CD8-positive, alpha-beta memory T cell (primary cell): ENCODE measurements at places on chromosomes 7 and 10. TPM values are rescaled to one million over a fixed set of nuclear protein-coding genes. Genes with fewer than 3 reads are reported as not detected.

GRCh38 chr10:68171539-68172080, 60.3 kb downstream of the ATOH7 start:
- H3K4me3 ChIP-seq = no peak overlapping the region
- no peaks in the 10 kb centered on the region for H3K27me3 ChIP-seq
- H3K4me1 ChIP-seq = no peaks in the 10 kb centered on the region
- H3K36me3 ChIP-seq = no peaks in the 10 kb centered on the region

DNA sequence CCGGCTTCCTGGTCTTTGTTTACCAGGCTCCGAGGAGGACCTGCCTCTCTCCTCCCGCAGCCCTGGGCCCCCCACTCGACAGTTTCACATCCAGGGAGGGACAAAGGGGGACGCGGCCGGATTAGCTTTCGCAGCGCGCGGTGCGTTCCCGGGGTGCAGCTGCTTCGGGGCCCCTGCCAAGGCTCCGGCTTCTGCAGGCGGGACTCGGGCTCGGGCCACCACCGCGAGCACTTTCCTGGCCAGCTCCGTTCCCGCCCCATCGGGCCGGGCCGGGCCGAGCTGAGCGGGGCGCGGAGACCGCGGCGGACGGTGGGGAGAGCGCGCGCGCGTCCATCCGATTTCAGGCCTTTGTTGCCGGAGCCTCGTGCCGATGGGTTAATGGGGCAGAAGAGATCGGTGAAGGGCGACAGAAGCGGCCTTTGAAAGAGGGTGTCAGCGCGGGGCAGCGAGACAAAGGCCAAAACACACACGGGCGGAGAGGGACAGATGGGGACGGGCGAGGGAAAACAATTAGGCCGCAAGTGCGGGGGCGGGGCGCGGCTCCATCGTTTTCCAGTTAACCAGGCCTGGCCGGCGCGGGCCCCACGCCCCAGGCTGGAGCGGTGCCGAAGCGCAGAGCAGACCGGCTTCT, 8.5 kb upstream of the UNCX start:
- no peaks in the 10 kb centered on the region for H3K36me3 ChIP-seq
- H3K27ac ChIP-seq = no peak overlapping the region
- H3K4me3 ChIP-seq = no peak overlapping the region
- no peak for DNase-seq
- H3K27me3 ChIP-seq = peaks cover 50% of the 10 kb centered on the region

The ITPRID1 gene
- total RNA-seq = not detected

DNA sequence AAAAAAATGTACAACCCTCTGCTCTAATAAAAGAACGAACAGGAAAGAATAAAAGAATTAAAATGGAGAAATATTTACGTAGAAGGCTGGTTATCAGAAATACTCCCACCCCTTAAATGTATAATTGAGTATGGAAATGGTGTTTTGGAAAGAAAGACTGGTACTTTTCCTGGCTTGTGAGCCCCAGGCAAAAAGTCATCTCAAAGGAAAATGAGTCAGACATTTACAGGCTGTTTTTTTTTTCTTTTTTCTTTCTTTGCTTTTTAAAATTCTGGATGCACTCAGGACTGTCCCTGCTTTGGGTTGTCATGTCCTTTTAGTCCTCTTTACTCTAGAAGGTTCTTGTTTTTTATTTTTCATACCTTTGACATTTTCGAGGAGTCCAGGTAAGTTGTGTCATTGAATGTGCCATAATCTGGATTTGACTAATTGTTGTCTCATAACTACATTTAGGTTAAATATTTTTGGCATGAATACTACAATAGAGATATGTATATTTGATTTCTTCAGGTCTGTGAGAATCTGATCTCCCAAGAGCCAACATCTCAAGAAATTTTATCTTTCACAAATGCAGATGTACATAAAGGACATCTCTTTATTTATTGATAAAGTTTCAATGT, 313.0 kb upstream of the GLI3 start:
- no peak for DNase-seq
- no peak overlapping the region for H3K27ac ChIP-seq
- no peaks in the 10 kb centered on the region for H3K27me3 ChIP-seq
- H3K4me3 ChIP-seq = no peak overlapping the region

The NANOS1 gene
- total RNA-seq = 0.61 TPM

- DNase-seq = no peak
- no peaks in the 10 kb centered on the region for H3K27me3 ChIP-seq
- H3K4me1 ChIP-seq = no peaks in the 10 kb centered on the region
- H3K4me3 ChIP-seq = no peak overlapping the region
- H3K27ac ChIP-seq = no peak overlapping the region
- H3K36me3 ChIP-seq = no peaks in the 10 kb centered on the region
Measured at GRCh38 chr7:52781250-52781649, 254.2 kb upstream of the POM121L12 start.

- no peaks in the 10 kb centered on the region for H3K27me3 ChIP-seq
- no peak for DNase-seq
- H3K4me1 ChIP-seq = no peaks in the 10 kb centered on the region
- H3K27ac ChIP-seq = no peak overlapping the region
- no peak overlapping the region for H3K4me3 ChIP-seq
Measured at GRCh38 chr10:125165584-125166573, 5.5 kb upstream of the CTBP2 start.

The GJD4 gene
- not detected for total RNA-seq

- no peaks in the 10 kb centered on the region for H3K4me1 ChIP-seq
- DNase-seq = no peak
- no peaks in the 10 kb centered on the region for H3K36me3 ChIP-seq
Measured at GRCh38 chr7:18806177-18806576, 310.6 kb downstream of the HDAC9 start.

The ZNF365 gene
- 0.53 TPM for total RNA-seq

- DNase-seq = no peak
- no peaks in the 10 kb centered on the region for H3K4me1 ChIP-seq
- no peak overlapping the region for H3K4me3 ChIP-seq
- H3K27me3 ChIP-seq = no peaks in the 10 kb centered on the region
- no peaks in the 10 kb centered on the region for H3K36me3 ChIP-seq
Measured at GRCh38 chr10:34908481-34908880, 93.4 kb upstream of the PARD3 start.

GRCh38 chr10:75475460-75476182, 44.2 kb downstream of the LRMDA start:
- no peak overlapping the region for H3K4me3 ChIP-seq
- H3K27me3 ChIP-seq = no peaks in the 10 kb centered on the region
- H3K27ac ChIP-seq = no peak overlapping the region

DNA sequence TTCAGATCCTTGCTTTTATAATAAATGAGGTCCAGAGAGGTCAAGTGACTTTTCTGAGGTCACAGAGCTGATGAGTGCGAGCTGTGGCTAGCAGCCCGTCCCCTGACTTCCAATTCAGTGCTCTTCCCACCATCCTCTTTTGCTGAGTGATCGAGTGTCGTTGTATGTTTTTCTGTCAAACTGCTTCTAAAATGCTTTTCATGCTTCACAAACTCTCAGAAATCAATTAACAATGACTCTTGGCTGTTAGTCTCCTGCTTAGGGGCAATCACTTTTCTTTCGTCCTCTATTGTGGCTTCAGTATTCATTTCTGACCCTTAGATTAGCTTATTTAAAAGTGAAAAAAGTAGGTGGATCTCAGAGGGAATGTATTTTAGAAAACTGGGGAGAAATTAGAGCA, 423.7 kb downstream of the DPP6 start:
- no peaks in the 10 kb centered on the region for H3K27me3 ChIP-seq
- no peak overlapping the region for H3K4me3 ChIP-seq
- H3K36me3 ChIP-seq = no peaks in the 10 kb centered on the region
- H3K4me1 ChIP-seq = no peaks in the 10 kb centered on the region
- H3K27ac ChIP-seq = no peak overlapping the region

- H3K4me1 ChIP-seq = peaks cover 24% of the 10 kb centered on the region
- H3K27me3 ChIP-seq = peaks cover 43% of the 10 kb centered on the region
- H3K4me3 ChIP-seq = no peak overlapping the region
- no peak for DNase-seq
- no peak overlapping the region for H3K27ac ChIP-seq
Measured at GRCh38 chr7:157000741-157001653, 9.5 kb downstream of the MNX1 start.

The C10orf143 gene
- total RNA-seq = 6.7 TPM

The LIPK gene
- total RNA-seq = not detected

DNA sequence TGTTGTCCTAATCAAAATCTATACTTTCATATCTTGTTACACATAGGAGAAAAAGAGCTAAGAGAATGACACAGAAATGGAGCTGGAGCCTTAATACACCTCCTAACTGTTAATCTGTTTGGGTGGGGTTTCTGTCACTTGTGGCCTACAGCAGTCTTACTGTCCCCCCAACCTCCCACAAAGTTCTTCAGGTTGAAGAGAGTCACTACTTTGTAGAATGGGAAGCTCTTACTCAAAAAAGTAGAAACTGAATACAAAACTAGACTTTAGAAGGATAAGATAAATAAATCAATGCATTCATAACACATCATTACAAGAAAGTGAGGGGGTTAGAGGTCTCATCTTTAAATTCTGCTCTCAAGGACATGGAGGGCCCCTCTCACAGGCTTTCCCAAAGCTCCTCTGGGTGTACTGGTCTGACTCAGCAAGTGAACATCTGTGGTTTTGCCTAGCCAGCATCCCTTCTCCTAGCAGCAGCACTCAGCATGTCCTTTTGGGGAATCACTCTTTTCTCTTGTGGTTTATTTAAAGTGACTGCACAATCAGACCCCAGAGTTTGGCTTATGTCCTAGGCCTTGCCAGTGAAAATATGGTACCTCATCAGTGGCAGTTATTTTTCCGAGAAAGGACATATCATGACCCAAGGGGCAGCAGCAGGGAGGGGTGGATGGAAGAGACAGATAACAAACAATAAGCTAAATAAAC, 2.0 kb upstream of the BLVRA start:
- DNase-seq = no peak
- no peaks in the 10 kb centered on the region for H3K27me3 ChIP-seq
- peak overlapping the region; percentile 51 for H3K27ac ChIP-seq
- H3K4me3 ChIP-seq = no peak overlapping the region
- no peaks in the 10 kb centered on the region for H3K36me3 ChIP-seq
- H3K4me1 ChIP-seq = peaks cover 11% of the 10 kb centered on the region

DNA sequence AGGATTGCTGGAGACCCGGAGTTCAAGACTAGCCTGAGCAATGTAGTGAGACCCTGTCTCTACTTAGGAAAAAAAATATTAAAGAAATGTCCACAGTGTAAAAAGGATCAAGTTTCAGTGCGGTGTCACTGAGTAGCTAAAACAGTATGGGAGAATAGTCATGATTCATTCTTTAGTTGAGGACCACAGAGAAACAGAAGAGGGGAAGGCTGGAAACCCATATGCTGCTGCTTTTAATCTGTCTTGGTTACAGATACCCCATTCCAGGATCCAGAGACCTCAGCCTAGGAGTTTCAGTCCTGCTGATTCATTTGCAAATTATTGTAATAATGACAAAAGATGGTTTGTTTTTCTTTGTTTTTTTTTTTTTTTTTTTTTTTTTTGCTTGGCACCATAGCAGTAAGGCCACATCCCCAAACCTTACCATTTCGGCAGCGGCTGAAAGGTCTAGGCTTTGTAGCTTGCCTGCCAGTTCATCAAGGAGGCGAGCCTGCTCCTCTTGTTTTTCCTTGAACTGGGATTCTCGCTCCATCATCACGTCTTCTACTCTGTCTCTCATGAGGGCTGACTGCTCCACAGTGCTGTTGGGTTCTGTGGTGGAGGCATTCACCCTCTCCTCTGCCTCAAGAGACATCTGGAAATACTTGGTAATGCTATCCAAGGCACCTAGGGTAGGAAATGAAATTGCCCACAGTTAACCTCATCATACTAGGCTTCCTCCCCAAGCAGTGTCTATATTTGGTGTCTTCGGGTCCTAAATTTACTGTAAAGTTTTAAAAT, 44.2 kb downstream of the DLD start:
- DNase-seq = no peak
- H3K27ac ChIP-seq = no peak overlapping the region

DNA sequence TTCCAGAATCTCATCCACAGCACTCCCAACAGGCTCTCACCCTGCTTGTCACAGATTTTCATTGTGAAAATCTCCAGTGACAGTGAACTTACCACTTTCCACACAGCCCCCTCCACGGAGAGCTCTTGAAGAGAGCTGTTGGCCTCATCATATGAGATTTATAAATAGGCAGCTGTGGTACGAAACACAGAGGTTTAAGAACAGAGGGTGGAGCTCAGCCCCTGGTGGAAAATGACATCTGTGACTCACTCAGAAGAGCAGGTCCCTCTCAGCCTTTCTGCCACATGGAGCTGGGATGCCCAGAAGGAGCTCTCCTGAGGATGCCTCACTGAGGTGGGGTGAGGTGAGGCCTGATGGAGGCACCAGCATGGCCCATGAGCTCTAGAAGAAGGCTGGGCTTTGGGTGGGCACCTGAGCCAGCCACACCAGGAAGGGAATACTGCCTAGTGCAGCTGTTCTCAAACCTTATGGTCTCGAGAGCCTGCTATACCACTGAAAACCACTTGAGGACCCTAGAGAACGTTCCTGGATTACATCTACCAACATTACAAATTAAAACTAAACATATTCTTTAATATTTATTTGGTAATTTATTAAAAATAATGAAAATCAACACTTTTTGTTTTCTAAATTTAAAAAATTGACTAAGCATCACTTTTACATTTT, 25.8 kb upstream of the EEPD1 start:
- no peak overlapping the region for H3K4me3 ChIP-seq
- no peaks in the 10 kb centered on the region for H3K36me3 ChIP-seq
- H3K27ac ChIP-seq = no peak overlapping the region
- no peaks in the 10 kb centered on the region for H3K27me3 ChIP-seq
- DNase-seq = no peak

GRCh38 chr10:31134311-31134952, 102.8 kb upstream of the ZNF438 start:
- no peaks in the 10 kb centered on the region for H3K27me3 ChIP-seq
- no peak for DNase-seq
- H3K4me1 ChIP-seq = peaks cover 35% of the 10 kb centered on the region
- no peaks in the 10 kb centered on the region for H3K36me3 ChIP-seq

The ARHGAP19 gene
- 26.5 TPM for total RNA-seq

The DPP6 gene
- total RNA-seq = not detected

DNA sequence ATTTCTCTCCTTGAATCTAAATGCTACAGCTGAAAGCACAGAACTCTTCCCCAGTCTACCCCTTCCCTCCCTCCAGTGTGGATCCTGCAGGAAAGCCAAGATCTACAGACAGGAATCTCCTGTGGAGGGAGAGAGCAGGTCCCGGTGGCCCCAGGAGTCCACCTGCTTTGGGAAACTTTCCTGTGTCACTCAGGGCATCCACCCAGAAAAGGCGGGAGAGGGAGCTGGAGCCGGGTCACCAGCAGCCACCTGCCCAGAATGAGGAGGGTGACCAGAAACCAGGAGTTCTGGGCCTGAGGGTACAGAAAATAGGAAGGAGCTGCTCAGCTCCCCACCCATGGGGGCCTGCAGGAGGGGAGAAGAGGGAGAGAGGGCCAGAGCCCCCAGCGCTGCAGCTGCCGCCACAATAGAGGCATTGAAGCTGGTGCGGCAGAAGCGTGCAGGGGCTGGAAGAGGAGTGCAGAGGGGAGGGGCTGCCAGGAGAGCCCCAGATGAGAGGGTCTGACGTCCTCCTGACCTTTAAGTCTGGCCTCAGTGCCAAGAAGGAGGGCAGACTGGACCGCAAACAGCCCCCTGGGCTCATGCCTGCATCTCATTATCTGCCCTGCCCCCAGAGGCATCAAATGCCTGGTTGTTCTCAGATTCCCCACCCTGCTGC, 56.3 kb upstream of the TMEM72 start:
- H3K27ac ChIP-seq = no peak overlapping the region
- no peaks in the 10 kb centered on the region for H3K36me3 ChIP-seq
- no peak for DNase-seq
- H3K4me3 ChIP-seq = no peak overlapping the region
- no peaks in the 10 kb centered on the region for H3K27me3 ChIP-seq
- H3K4me1 ChIP-seq = no peaks in the 10 kb centered on the region
